K562 (cell line): ENCODE measurements at places on chromosomes 2 and 18. TPM values are rescaled to one million over a fixed set of nuclear protein-coding genes. Genes with fewer than 3 reads are reported as not detected.

The AQP12A gene
- total RNA-seq, result not detected in 2 replicates

The STK11IP gene
- total RNA-seq, result 20.6 and 21.7 TPM in 2 replicates

The TEKT4 gene
- 0.51 and 0.58 TPM in 2 replicates for total RNA-seq

The ALKAL2 gene
- not detected in 2 replicates for total RNA-seq

The UGT1A8 gene
- not detected in 2 replicates for total RNA-seq

DNA sequence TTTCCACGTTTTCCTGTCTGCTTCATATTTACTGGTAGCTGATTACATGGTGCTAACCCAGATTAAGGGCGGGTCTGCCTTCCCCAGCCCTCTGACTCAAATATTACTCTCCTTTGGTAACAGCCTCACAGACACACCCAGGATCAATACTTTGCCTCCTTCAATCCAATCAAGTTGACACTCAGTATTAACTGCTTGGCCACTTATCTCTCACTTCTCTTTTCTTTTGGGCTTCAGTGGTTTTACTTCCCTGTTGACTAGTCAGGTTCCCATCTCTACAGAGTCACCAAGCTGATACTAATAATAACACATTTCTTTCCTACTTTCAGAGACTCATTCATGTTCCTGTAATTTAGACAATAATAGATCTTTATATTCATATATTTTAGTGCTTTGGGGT is 302.2 kb upstream of the MAP2 start:
- DNase-seq, result no peak

- no peak for DNase-seq
Observed at GRCh38 chr2:196902828-196903227, 23.7 kb downstream of the PGAP1 start.

DNA sequence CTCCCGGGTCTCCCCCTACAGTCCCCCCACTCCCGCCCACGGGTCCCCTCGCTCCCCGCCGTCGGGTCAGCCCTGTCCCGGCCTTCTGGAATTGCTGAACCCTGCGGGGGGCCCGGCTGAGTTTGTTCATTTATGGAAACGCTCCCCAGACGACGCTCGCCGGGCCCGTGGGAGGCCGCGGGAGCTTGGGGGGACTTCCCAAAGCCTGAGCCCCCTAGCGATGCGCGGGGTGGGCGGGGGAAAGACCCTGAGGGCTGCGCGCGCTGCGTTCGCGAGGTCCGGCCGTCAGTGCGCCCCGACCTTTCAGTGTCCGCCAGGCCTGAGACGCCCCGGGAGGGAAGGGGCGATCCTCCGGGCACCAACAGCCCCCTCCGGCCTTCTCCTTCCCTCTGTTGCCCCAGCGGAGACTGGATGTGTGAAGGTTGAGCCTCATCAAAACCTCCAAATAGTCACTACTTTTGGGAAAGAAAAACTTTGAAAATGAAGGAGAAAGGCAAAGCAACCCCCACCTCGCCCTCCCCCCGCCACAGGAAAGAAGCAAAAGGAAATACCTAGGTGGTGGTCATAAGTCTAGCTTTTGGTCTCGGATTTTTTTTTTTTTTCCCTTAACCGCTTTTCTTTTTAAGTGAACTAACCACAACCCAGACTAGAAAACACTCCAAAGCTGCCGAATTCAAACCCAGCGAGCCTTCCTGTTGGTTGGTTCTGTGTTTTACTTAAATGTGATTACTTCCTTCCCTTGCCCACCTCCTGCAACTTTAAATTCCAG is 509 bp upstream of the CYS1 start:
- DNase-seq, result peak; percentile 11

- DNase-seq, result no peak
Observed at GRCh38 chr18:40365526-40365925, 1589.5 kb upstream of the PIK3C3 start.

- DNase-seq, result peak; percentile 57
Observed at GRCh38 chr2:178074123-178075005, 1.8 kb upstream of the PDE11A start.

DNA sequence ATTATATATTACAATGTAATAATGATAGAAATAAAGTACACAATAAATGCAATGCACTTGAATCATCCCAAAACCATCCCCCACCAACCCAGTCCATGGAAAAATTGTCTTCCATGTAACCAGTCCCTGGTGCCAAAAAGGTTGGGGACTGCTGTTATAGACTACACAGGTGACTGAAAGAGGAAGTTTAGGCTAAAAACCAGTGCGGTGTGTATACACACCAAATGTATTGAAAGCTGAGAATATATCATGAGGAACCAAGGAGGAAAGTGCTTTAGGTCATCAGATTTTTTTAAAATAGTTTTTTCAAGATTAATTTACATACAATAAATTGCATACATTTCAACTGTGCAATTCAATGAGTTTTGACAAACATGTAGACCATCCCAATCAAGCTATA is 20.5 kb upstream of the C1D start:
- no peak for DNase-seq

- DNase-seq, result no peak
Observed at GRCh38 chr18:31223371-31223770, 60.7 kb upstream of the DSC1 start.

DNA sequence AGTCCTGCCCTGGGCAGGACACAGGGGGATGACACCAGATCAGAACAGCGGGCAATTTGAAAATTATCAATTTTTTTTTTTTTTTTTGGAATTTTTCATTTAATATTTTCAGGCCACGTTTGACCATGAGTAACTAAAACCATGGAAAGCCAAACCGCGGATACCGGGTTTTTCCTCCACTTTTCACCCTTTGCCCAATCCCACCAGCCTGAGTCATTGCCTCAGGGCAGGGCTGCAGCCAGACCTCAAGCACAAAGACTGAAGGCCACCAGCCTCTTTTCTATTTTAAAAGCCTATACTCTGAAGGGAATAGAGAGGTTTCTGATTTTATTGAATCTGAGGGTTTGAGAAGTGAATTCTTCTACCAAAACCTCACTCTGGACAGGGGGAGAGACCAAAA is 381.1 kb downstream of the IRS1 start:
- no peak for DNase-seq

DNA sequence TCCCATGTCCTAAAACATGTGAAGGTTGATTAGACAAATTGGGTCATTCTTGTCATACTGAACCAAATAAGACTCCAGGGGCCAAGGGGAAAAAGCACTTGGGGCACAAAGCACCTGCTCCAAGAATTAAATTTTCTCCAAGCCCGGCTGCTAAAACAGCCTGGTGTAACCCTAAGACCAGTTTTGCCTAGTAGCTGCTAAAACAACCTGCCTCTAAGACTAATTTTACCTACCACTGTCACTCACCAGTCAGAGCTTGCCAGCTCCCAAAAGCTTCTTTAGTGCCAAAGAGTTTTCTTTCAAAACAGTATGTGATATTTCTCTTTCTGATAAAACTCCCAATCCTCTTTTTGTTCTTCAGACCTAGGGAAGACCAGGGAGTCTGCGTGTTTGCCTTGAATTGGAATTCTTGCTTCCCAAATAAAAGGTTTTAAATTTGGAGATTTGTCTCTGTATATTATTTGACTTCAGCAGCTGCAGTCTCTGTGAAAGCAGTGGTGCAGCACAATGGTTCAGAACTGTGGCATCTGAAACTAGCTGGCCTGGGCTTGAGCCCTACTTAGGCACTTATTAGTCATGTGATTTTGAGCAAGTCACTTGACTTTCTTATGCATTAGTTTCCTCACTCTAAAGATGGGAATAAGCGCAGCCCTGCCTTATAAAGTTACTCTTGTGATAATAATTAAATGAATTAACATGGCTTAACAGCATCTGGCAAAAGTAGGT is 16.2 kb upstream of the APOB start:
- DNase-seq, result no peak
